ENCODE measurements at places on chromosomes 7 and 10.

DNA sequence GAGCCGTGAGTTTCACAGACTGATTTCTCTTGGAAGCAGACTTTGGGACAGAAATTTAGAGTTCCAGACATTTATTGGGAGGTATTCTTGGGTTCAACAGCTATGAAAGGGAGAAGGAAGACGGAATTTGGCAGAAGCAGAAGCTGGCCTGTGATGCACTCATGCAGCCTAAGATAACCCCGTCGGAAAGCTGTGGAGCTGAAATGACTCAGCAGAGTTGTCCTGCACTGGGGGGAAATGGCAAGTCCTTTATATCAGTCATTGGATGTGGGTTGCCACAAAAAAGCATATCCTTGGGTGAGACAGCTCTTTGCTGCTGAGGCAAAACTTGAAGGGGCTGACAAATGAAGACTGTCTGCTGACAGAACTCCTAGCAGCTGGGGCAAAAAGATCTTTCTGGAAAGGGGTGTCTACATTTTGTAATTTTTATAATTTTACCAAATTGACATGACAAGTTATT lies 11.5 kb upstream of the MICU1 start:
- no peak for DNase-seq

DNA sequence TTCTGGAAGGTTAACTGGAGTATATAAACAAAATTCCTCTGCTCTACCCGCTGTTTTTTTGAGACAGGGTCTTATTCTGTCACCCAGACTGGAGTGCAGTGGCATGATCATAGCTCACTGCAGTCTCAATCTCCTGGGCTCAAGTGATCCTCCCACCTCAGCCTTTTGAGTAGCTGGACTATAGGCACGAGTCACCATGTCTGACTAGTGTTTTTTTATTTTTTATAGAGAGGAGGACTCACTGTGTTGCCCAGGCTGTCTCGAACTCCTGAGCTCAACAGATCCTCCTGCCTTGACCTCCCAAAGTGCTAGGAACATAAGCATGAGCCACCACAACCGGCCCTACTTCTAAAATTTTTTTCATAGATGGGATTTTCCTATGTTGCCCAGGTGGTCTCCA lies 2.2 kb downstream of the RAB18 start:
- no peak for DNase-seq

DNA sequence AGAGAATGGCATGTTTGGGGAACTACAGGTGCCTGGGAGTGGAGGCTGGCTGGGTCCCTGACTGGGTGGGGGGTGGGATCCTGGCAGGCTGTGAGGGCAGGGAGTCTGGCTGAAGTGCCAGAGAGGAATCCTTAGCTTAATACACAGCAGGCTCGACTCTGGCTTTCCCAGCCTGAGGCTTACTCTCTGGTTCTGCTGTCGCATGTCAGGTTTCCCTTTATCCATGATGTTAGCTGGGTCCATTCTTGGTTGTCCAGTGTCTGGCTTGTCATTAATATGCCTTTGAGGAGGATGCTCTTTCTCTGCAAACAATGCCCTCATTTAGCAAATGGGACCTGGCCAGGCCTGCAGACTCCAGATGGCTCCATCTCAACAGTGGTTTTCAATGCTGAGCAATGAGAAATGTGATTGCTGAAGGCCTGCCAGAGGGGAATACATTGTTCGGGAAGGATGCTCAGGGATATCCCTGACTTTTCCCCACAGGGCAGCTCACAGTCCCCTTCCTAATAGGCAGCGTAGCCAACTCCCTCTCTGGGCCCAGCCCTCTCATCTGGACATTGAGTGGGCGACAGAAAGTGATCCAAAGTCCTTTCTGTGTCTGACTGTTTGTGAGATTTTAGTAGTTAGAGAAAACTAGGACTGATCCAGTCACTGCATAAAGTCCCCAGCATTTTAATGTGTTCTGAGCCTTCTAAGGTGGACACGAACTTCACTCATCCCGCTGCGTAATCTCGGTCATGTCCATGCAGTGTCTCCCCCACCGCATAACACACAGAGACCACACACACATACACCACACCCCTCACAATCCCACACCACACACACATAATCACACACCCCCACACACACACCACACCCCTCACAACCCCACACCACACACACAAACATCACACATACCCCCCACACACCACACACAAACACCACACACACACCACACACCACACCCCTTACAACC lies 124.9 kb downstream of the ANLN start:
- DNase-seq = no peak

DNA sequence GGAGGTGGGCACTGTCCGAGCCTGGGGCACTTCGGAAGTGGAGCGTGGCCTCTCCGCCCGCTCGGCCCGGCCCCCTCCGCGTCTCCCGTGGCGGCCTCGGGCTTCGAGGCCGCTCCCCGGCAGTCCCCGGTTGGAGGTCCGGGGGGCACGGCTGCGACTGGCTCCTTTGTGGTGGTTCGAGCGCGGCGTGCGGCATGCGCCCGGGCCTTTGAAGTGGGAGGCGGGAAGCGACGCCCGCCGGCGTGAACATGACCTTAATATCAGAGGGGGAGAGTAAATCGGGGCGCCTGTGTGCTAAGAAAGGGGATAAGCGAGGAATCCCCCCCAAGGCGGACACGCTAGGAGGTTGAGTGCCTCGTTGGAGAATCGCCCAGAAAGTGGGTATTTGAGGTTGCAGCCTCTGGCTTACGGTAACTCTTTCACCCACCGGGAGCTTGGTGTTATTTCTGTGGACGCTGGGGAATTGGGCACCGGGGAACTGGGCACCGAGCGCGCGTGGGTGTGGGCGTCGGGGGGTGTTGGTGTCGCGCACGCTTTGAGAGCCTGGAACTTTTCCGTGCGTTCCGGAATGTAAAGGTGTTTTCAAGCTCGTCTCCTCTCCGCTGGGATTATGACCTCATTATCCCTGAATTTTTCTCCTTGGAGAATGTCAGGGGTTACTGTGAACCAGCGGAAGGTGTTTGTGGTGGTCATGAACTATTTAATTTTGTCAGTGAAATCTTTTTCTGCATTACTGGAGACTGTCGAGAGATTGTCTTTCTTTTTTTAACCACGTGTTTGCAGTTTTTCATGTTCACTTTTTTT lies 660 bp downstream of the SUV39H2 start:
- peak; percentile 53 for DNase-seq

GRCh38 chr10:118139321-118139720 lies 92.6 kb upstream of the RAB11FIP2 start:
- DNase-seq = no peak

- no peak for DNase-seq
These were observed 1.7 kb upstream of the LDB1 start for GRCh38 chr10:102121739-102122372.

DNA sequence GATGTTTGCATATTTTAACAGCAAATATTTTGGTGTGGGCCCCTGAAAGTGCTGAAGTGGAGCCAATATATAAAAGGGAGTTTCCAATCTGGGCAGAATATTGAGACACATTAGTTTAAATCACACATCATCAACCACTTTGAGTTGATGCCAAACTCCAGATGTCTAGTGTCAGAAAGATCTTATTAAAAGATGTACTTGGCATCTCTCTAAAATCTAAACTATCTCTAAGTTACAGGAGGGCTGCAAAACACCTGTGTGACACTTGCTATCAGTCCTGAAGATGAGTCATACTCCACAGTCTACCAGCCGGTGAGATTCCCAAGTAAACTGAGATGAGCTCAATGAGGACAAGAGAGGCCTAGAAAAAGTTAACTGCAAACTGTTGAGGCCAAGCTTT lies 11.4 kb downstream of the JAZF1 start:
- no peak for DNase-seq

- no peak for DNase-seq
These were observed 614 bp upstream of the IFIT2 start for GRCh38 chr10:89301232-89301631.

Data from left hindlimb (tissue), 1 donor.